Stimulated activated CD8-positive, alpha-beta memory T cell treated with anti-CD3 and anti-CD28 coated beads, Interleukin-4, amount 100 ng/mL, for 24 hours (primary cell): ENCODE measurements at places on chromosomes 13 and 19.

DNA sequence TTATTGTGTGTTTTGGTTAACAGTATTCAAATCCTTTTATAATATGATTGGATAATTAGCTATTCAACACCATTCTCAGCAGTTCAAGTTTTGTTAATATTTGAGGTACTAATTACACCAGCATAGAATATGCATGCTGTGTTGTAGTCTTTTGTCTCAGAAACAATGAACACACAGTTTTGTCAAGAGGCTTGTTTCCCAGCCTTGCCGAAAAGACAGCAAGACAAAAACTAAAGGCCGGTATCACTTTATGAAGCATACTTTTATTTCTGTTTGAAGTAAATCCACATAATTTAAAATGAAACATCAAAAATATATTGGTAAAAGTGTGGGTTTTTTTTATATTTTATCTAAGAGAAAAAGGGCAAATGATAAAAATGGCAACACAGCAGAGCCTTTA, 7.5 kb downstream of the GPR180 start:
- no peak for DNase-seq

- DNase-seq = no peak
These were observed 51.5 kb downstream of the MCF2L start for GRCh38 chr13:113020323-113021080.

DNA sequence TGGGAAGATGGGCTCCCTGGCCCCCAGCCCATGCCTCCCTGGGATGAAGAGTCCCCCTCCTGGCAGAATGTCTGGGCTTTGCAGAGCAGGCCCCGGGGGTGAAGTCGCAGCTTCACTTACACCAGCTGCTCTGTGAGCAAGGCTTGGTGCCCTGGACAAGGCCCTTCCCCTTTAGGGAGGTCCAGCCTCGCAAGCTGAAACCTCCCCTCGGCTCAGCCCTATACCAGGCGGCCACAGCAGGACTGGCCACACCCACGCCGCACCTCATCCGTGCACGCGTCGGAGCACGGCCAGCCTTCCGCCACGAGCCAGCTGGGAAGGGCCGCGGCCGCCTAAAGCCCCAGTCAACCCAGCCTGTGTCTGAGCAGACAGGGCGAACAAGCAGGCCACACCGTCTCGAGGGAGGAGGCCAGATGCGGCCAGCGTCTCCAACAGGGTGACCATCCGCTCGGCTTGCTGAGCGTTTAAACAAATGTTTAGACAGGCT, 83.2 kb upstream of the MCF2L start:
- no peak for DNase-seq

DNA sequence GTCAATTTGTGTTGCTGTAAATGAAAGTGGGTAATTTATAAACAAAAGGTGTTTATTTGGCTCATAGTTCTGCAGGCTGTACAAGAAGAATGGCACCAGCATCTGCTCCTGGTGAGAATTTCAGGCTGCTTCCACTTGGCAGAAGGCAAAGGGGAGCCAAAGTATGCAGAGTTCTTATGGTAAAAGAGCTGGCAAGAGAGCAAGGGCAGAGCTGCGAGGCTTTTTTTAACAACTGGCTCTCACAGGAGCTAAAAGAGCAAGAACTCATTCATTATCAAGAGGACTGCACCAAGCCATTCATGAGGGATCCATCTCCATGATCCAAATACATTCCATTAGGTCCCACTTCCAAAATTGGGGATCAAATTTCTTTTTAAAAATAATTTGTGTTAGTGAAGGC, 1712.7 kb downstream of the SLITRK5 start:
- no peak for DNase-seq

DNA sequence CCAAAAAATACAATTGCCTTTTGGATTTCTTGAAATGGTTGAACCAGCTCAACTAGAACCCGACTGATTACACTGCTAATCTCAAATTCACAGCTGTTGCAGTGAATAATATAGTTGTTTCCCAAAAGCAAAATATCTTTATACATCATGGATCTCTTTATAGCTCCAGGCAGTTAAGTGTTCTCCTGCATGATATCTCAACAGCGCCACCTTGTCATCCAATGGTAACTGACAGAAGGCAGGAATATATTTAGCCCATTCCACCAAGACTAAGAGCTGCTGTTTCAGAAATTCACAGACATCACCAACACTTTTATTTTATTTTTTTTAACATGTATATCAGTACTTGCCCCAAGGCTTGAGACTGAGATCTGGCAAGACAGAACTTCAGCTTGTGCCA, 1141.0 kb upstream of the PRR20A start:
- DNase-seq = no peak

GRCh38 chr13:112247471-112248405, 128.4 kb upstream of the SPACA7 start:
- DNase-seq = no peak

DNA sequence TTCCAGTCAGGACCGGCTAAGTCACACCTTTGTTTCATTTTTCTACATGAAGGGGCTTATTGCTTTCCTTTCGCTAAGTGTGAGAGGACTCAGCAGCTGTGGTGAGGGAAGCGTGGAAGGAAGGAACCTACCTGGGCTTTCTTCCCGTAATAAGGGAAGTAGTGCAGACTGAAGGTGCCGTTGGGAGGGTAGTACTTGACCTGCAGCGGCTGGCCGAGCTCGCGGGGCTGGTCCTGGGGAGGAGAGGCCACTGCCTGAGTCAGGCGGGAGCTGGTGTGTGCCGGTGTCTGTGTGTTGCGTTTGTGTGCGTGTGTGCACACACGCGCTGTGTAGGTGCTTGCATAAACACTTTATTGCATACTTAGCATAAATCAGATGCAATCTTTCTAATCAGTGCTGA, 7.7 kb downstream of the ATP4B start:
- no peak for DNase-seq
